Spleen (tissue), 13 donors: ENCODE measurements at places on chromosomes 4 and X. TPM values are rescaled to one million over a fixed set of nuclear protein-coding genes. Genes with fewer than 3 reads are reported as not detected.

USP9X gene
- 8.0 TPM for polyA plus RNA-seq

GRCh38 chr4:7910952-7911578 is 28.6 kb downstream of the AFAP1 start:
- DNase-seq, result no peak

CSAG3 gene
- 0.61 TPM for polyA plus RNA-seq

DNA sequence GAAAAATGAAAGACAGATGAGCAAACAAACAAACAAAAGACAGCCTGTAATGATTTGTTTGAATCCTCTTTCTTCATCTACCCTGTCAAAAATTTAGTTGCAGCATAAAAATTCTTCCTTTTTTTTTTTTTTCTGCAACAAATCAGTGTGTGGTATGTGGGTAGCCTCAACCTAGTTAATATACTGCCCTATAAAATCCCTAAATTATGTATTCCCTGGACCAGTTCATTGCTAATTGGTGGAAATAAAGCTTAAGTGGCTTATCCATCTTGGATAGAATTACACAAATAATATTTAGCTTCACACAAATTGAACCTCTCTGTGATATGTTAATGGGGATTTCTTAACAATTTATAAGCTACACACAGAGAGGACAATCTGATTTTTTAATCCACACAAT is 208.4 kb downstream of the NDST4 start:
- no peak for DNase-seq

TCEAL7 gene
- polyA plus RNA-seq, result 3.1 TPM

PDZD4 gene
- 3.7 TPM for polyA plus RNA-seq

DNA sequence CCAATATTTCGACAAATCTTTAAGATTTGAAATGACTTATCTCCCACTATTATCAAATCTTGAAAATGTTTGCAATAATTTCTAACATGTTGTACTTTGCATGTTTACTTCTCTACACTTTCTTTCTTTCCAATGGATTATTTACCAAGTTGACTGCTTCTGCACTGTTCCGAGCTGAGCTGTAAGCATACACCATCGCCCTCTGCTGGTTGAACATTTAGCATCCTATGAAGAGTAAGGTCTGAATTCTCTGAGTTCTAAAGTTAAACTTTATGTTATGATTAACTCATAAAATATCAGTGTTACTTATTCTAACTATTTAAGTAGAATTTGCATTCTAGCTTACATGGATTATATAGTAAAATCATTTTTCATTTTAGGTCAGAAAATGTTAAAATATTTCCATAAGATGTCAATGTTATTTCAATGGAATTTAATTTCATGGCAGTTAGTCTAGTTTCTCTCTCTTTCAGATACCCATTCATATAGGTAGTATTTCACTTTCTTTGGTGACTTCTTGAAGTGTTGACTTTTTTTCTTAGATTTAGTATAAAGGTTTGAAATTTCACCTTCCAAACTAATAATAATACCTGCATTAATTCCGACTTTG is 137.4 kb downstream of the DKK2 start:
- DNase-seq, result no peak

DNA sequence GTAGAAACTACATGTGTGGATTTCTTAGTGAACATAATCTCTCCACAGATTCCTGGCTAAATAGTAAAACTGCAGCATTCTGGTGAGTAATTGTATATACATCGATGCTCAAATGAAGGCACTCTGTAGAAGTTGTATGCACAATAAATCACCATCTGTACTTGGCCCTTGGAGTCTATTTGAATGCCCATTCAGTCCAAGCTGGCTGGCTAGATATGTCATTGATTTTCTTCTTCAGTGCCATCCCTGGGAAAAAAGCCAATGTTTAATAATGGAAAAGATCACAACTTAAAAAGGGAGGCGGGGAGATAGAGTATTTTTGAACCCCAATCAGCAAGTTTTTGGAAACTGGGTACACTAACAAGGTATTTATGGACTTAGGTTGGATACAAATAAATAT is 381.0 kb upstream of the TEX13C start:
- no peak for DNase-seq

UGT2B11 gene
- not detected for polyA plus RNA-seq

UGT2A1 gene
- not detected for polyA plus RNA-seq

DNA sequence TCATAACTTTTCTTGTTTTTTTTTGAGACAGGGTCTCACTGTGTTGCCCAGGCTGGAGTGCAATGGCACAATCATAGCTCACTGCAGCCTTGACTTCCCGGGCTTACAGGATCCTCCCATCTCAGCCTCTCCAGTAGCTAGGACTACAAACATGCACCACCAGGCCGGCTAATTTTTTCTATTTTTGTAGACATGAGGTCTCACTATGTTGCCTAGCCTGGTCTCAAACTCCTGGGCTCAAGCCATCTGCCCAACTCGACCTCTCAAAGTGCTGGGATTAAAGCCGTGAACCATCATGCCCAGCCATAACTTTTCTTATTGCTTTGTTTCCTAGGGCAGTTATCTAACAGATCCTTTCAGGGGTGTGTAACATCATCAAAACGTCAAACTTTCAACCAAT is 11.8 kb downstream of the SEC24D start:
- no peak for DNase-seq

- DNase-seq, result no peak
These were observed 223.1 kb upstream of the FAT1 start for GRCh38 chr4:186946682-186947294.
